Skin of body (tissue), 3 donors: ENCODE measurements at places on chromosomes 1 and 21.

DNA sequence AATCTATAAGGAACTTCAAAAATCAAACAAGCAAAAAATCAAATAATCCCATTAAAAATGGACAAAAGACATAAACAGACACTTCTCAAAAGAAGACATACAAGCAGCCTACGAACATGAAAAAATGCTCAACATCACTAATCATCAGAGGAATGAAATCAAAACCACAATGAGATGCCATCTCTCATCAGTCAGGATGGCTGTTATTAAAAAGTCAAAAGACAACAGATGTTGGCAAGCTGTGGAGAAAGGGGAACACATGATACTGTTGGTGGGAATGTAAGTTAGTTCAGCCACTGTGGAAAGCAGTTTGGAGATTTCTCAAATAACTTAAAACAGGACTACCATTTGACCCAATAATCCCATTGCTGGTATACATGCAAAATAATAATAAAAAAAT, 226.4 kb downstream of the S1PR1 start:
- DNase-seq, result no peak

DNA sequence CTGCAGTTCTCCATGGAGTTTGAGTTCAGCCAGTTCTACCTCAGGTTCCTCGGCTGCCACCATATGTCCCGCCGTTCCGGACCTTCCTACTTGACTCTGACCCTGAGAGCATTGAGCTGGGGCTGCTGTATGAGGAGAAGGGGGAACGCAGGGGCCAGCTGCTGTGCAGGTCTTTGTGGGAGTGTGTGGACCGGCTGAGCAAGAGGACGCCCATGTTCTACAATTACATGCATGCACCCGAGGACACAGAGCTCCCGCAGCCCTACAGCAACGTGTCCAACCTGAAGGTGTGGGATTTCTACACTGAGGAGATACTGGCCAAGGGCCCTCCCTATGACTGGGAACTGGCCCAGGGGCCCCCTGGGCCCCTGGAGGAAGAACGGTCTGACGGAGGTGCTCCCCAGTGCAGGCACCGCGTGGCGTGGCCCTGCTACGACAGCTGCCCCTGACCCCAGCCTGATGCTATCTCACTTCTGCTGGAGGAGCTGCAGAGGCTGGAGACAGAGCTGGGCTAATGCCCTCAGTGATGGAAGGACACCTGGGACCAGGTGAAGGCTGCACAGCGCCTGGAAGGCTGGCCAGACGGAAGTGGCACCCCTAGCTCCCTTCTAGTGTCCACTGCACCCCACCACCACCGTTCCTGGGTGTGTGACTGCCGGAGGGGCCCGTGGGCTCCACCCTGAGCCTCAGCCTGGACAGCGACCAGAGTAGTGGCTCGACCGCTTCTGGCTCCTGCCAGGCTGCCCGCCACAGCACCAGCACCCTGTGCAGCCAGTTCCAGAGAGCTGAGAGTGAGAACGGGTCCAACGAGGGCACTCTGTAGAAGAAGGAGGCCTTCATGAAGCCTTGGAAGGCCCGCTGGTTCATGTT, 20.8 kb upstream of the NPPB start:
- DNase-seq, result no peak

- no peak for DNase-seq
Observed at GRCh38 chr1:73066866-73067265, 784.5 kb upstream of the NEGR1 start.

- no peak for DNase-seq
Observed at GRCh38 chr1:182357913-182358312, 33.7 kb downstream of the GLUL start.

DNA sequence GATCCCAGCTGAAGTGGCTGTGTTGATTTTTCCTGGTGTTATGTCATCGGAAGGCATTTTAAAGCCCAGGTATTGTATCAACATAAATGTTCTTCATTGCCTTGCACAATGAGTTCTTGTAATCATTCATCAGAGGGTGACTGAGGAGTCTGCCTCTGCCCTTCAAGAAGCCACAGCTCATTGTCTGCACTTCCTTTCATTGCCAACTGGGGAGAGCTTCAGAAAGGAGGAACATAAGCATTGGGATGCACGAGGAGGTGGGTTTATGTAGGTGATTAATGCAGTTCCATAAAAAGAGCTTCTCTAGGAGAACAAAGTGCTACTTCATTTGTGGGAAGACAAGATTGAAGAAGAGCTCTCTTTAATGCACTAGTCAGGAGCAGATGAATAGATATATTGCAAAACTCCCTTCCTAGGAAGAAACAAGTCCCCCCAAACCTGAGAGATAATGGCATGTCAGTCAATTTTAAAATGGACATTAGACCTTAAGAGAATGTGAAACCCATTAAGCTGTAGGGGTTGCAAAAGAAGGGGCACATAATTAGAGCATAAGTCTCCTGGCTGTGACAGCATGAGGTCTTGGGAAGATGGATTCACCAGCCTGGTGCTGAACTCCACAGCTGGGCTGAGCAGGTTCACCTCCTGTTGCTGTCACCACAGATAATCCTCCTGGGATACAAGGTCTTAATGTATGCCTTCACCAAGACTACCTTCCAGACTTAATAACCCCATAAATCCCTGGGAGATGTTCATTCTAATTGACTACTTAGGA, 124.6 kb downstream of the BACH1 start:
- DNase-seq, result no peak

DNA sequence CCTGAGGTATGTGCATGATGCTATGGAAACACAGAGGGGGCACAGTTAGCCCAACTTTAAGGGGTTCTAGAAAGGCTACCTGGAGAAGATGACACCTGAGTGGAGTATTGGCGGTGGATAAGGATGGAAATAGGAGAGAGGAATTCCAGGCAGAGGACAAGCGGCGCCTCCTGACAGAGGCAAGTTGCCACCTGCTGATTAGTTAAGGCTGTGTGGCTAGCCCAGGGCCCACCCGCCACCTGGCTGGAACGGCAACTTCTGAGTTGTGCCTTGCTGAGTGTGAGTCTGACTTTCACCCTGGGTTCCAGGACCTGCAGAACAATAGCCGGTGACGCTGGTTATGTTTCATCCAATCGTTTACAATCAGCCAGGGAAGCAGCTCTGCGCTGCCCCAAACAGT, 126.9 kb upstream of the LMO4 start:
- no peak for DNase-seq

DNA sequence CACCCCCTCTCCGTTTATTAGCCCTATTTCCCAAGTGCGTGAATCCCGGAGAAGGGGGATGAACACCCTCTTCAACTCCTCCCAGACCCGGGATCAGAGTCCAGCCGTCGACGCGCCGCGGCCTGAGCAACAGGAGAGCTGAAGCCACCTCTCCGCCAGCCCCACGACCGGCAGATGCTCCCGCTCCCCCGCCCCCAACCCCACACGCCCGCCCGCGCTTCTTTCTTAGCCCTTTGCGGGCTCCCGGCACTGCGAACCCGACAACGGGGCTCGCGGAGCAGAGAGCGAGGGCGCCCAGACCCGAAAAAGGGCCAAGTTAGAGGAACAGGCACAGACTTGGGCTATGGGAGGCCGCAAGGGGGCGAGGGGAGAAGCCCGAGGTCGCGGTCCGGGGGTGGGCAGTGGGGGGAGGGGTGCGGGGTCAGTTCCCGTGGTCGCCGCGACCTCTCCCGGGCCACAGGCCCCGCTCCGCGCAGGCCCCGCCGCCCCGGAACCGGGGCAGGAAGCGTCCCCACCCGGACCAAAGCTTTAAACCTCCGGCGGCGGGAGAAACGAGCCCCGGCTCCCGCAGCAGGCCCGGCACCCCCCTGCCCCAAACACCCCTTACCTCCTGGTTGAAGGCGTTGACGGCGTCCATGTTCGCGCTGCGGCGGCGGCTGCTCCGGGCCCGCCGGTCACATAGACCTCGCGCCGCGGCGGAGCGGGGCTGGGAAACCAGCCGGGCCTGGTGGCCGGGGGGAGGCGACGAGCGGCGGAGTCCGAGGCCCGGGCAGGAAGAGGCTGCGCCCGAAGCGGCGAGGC, 662 bp downstream of the SCAF4 start:
- peak; percentile 28 for DNase-seq

DNA sequence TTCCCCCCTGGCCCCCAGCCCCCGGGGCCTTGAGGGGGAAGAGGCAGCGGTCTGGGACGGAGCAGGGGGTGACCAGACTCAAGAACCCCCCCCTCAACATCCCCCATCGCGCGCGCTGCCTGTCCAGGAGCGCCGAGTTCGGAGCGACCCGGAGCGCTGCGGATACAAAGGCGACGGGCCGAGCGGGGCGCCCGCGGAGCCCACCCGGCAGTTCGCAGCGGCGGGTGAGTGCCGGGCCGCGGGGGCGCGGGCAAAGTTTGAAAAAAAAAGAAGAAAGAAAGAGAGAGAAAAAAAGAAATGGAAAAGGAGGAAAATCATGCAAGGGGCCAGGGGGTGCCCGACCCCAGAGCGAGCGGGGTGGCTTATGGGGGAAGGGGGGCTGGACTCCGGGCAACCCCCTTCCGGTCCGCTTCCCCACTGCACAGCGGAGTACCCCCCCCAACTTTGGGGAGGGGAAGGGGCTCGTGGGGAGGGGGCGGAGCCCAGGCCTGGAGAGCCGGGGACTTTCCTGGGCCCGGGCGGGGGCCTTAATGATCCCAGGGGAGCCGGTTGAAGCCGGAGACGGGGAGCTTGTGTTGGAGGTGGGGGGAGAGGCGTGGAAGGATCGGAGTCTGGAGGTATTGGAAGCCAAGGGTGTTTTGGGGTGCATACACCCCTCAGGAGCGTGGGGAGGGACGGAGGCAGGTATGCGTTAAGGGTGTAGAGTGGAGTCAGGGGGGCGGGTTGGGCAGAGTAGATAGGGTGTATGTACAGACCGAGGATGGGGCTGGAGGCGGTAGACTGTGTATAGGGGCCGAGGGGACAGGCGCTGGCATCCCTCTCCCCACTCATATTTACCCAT, 502 bp downstream of the VANGL2 start:
- peak; percentile 16 for DNase-seq

GRCh38 chr1:31771891-31772668, 7.9 kb upstream of the ADGRB2 start:
- no peak for DNase-seq

- DNase-seq, result no peak
Observed at GRCh38 chr1:195733826-195734225, 874.4 kb downstream of the KCNT2 start.

GRCh38 chr1:203290261-203291089, 14.8 kb upstream of the BTG2 start:
- peak; percentile 64 for DNase-seq

DNA sequence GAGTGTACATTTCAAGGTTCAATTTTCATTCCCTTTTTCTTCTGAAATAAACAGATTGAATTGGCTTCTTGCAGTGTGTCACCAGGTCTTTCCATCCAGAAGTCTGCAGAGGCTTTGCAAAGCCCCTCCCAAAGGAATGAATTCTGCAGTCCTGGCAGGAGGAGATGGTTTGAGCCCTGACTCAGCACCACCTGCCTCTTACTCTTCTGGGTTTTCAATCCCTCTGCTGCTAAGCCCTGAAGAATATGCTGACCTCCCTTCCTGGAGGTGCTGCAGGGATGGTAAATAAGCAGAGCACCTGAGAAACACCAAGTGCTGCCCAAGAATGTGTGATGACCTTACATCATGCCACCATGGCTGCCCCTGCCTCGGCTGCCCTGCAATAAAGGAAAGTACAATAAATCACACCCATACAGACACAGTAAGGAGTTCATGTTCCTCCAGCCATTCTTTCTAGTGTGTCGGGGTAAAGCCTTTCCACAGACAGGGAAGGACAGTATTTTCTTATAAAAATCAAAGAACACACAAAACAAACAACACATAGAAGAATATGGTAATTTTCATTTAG, 209.2 kb downstream of the ZNF326 start:
- DNase-seq, result no peak

DNA sequence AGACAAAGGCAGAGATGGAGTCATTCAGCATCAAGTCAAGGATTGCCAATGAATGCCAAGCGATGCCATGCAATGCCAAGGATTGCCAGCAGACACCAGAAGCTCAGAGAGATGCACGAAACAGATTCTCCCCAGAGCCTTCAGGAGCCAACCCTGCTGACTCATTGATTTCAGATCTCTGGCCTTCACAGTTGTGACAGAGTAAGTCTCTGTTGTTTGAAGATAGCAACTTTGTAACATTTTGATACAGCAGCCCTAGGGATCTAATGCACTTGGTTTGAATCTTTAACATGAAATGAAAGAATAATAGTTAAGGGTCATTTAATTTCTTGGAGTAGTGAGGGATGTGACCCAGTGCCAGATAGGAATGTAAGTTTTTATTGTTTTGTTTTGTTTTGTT, 287.4 kb upstream of the RUNX1 start:
- no peak for DNase-seq

DNA sequence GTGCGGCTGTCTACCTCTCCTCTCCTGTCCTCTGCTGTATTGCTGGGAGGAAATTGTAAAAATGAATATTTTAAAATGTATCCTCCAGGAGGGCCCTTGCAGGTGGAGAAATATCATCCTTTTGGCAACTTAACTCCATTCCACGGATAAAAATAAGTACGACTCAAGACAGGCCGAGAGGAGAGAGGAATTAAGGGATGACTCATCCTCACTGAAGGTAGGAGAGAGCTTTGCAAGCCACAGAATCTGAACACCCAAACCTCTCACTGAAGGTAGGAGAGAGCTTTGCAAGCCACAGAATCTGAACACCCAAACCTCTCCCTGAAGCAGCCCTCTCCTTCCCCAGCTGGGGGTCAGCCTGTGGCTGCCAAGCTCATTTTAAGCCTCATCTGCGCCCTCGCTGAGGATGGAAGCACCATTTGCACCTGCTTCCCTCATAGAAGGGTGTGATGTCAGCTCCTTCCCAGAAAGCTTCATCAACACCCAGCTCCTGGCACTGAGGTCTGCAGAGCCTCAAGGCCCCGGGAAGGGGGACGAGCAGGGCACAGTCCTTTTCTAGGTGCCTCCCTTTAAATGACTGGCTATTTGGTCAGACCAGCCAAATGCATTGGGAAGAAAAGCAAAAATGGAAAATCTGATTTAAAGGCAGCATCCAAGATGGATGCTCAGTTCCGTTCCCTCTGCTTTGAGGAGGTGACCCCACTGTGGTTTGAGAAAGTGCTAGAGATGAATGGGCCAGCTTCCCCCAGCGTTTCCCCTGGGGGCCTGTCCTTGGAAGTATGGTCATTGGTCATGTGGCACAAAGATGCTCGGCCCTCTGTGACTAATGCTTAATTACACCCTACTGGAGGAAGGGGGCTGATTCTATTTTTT, 12.9 kb upstream of the SELENON start:
- no peak for DNase-seq

DNA sequence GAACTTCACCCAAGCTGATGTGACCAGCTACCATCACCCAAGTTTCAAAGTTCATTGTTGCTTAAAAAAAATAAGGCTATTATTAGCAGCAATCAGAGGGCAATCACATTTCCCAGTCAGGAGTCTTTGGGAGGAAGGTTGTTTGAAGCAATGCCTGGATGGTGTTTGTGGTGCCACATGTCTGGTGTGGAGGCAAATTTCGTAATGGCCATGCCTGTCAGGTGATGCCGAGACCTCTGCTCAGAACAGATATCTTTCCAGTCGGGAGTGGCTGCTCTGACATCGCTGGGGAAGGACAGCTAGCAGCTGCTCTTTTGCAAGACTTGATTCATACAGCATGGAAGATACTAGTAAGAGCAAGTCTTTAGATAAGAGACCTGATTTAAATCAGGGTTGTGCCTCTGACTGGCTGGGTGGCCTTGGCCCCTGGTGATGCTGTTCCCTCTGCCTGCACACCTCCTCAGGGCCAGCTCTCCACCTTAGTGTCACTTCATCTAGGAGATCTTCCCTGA, 187.8 kb upstream of the JUN start:
- DNase-seq, result no peak
